GM03348 (cell line): ENCODE measurements at places on chromosomes 3 and 15.

GRCh38 chr15:101203607-101204189, 48.1 kb downstream of the CHSY1 start:
- no peak for DNase-seq

DNA sequence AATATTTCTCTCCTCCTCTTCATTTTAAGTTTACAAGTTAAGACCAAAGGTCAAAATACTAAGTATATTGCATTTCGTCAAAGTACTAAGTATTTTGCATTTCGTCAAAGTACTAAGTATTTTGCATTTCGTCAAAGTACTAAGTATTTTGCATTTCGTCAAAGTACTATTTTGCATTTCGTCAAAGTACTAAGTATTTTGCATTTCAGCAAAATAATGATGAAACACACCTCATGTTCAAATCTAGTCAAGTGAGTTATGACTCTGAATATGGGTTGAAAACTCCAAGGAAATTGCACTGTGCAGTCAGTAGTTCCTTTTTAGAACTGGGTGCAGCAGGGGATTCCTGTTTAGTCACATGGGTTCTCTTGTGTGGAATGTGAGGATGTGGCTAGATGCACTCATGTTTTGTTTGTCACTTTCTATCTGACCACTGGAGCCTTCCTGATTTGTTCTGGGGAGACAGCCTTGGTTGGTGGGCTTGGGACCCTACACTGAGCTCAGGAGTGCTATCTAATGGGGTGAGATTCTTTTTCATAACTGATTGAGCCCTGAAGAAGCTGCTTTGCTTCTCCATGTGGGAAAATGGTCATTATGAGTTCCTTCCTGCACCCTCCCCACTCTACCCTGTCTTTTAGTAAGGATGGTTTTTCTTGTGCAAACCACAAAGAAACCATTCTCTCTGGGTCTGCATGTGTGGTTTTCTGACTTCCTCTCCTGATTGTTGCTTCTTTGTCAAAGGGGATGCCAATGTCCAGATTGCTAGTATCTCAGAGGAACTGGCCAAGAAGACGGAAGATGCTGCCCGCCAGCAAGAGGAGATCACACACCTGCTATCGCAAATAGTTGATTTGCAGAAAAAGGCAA, 73.4 kb downstream of the CCK start:
- DNase-seq: no peak

DNA sequence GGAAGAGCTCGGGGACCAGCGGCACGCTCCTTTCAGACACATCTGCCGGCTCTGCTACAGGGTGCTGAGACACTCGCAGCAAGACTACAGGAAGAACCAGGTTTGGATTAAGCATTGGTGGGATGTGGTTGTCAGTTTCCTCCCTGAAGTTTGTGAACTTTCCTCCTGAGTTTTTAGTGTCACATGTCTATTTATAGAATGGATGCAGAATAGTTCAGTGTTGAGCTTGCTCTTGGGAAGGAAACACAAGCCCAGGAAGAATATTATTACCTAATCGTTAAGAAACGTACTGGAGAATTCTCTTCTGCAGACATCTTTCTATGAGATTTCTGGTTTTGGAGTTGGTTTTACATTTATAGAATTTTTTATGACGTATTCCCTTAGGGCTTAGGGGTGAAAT, 172.0 kb downstream of the ITPR1 start:
- DNase-seq: no peak

DNA sequence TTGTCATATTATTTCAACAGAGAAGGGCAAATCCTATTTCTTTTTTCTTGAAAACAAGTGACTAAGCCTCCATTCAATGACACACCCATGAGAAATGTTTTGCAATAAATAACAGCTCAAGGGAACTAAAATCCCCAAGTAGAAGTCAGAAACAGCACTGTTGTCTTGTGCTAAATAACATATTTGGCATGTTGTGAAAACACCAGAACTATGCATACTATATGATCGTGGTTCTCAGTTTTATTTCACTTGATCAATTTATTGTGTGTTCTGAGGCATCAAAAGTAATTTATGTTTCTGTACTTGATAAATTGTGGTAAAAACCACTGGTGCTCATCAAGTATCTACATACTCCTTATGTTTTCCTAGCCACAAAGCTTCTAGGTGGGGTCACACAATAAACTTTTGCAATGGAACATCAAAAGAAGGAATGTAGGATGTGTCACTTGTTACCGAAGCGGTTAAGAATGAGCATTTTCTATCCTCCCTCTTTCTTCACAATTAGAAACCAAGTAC, 691.7 kb upstream of the CBLB start:
- DNase-seq: peak; percentile 68

GRCh38 chr15:96306321-96306720, 24.2 kb upstream of the NR2F2 start:
- no peak for DNase-seq

- DNase-seq: no peak
Measured at GRCh38 chr15:45794304-45794703, 159.5 kb downstream of the SQOR start.

DNA sequence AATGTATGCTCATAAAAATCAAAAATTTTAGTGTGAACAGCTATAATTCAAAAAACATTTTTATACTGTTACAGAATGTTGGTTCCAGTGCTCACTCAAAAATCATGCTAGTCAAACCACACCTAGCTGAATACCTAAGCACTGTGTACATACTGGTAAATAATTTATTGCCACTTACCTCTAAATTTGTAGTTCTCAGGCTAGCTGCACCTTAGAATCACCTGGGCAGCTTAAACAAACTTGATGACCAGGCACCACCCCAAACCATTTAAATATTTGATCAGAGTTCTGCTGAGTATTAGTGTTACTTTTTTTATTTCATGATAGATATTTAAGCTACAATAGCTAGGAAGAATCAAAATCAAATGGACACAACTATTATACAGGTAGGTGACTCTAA, 32.3 kb upstream of the TMCO5A start:
- DNase-seq: no peak

- DNase-seq: no peak
Measured at GRCh38 chr3:97612632-97613031, 151.9 kb upstream of the ARL6 start.

- no peak for DNase-seq
Measured at GRCh38 chr15:58929891-58930416, 3.5 kb downstream of the SLTM start.

DNA sequence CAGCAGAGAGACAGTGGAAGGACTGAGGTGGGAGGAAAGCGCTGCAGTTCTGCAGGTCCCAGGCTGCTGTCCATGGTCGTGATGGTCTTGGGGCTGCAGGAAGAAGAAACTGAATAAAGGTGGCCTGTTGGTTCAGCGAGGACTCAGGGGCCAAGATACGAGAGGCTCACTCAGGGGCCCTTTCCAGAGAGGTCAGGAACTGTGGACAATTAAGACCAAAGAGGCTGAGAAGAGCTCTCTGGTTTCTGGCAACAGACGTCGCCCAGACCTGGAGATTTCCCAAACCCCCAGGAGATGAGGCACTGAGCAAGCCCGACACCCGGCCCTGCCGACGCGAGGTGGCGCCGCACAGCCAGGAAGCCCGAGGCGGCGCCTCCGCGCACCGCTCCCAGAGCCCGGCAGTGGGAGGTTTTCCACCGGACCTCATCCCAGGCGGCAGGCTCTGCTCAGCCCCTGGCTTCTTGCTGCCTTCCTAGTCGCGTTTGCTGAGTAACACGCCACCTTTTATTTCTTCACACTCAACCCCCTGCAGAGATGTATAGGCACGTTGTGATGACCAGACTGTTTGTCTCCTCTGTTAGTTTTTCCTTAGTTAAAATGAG, 56.4 kb upstream of the ARRDC4 start:
- DNase-seq: peak; percentile 93

GRCh38 chr3:150870406-150870805, 34.8 kb downstream of the MINDY4B start:
- peak; percentile 44 for DNase-seq

- DNase-seq: peak; percentile 3
Measured at GRCh38 chr3:154059833-154060232, 61.4 kb upstream of the ARHGEF26 start.

- no peak for DNase-seq
Measured at GRCh38 chr3:49788056-49788455, 1.7 kb upstream of the IP6K1 start.

DNA sequence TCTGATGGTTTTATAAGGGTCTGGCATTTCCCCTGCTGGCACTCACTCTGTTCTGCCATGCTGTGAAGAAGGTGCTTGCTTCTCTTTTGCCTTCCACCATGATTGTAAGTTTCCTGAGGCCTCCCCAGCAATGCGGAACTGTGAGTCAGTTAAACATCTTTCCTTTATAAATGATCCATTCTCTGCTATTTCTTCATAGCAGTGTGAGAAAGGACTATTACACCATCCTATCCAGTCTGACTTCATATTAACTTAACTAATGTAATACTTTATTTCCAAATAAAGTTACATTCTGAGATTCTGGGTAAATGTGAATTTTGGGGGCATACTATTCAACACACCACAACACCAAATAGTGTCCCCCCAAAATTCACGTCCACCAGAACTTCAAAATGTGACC, 22.2 kb upstream of the MAP3K13 start:
- DNase-seq: no peak

DNA sequence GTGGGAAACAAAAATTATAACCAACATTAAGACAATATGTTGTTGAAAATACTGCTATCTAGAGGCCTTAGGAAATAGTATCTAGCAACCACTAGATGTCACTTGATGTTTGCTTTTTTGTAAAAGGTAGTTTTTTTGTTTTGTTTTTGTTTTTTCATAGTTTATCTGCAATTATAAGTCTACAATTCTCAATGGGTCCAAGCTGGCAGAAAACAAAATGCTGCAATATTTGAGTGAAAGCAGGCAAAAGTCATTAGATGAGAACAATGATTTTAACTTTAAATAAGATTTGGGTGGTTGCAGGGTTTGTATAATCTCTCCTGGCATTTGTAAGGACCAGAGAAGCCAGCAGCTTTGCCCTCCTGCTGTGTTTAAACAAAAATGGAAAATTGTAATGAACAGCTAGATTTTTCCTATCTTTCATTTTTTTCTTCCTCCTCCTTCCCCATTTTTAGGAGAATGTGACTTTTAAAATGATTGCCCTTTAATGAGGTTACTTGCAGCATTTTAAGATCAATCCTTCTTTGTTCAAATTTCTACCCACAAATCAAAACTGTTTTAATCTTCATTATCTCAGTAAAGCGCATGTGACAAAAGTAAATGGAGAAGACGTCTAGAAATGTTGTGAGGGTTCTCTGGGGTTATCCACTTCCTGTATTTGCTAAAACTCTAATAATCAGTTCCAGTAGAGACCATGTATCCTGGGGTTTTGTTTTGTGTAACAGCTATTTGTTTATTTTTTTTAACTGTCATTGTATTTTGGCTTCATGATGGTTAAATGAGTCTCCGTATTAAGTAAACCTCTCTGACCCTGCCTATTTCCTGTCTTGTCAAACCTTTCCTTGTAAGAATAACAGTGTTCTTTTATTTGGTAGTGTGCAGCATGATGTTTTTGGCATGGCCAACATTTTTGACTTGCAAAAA, 27.3 kb downstream of the DUT start:
- DNase-seq: peak; percentile 36

- no peak for DNase-seq
Measured at GRCh38 chr15:64149893-64150578, 1.5 kb upstream of the SNX22 start.

- DNase-seq: no peak
Measured at GRCh38 chr3:54342676-54343075, 220.3 kb downstream of the CACNA2D3 start.

DNA sequence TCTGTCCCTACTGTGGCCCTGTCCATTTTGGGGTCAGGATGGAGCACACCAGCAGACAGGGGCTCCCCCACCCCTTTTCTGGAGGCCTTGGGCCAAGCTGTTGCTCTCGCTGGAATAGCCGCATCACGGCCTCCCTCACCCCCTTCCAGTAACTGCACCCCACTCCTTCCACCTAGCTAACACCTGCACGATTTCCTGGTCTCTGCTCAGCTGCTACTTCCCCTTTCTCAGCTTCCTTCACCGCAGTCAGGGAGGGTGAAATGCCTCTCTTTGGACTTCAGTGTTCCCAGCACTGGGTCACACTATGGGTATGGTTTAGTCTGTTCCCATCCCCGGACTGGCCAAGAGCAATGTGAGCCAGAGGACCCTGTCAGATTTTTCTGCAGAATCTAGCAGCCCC, 400.2 kb downstream of the MCTP2 start:
- no peak for DNase-seq

DNA sequence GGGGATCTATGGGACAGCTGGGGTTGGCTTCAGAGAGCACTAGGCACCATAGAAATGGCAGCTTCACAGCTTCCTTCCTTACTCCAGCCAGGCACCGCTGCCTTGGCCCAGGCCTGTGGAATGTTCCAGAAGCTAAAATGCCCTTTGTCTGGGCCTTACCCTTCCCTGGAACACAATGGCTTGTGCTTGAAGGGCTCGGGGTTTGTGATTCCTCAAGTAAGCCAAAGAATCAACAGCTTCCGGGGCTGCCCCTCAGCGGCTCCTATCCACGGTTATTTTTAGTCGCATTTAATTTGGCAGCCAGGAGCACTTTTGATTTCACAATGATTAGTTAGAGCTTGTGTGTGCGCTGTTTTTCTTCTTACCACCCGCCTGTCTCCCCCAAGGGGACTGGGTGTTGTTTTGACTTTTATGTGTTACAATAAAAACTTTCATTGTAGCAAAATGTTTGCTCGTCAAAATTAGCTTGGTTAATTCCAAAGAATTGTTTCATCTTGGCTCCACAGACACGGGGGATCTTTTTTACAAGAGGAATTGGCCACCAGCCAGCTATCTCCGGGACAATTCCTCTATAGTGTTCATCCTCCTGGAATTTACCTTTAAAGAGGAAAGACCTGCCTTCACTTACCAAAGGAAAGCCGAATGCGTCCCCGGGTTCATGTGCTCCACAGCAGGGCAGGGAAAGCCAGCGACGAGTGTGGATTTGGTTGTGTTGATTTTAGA, 73.8 kb downstream of the TLE3 start:
- peak; percentile 83 for DNase-seq

- no peak for DNase-seq
Measured at GRCh38 chr15:27683121-27683520, 416.0 kb downstream of the OCA2 start.

- peak; percentile 94 for DNase-seq
Measured at GRCh38 chr3:127734754-127735473, 62.2 kb downstream of the ABTB1 start.

- no peak for DNase-seq
Measured at GRCh38 chr3:52434491-52435115, 10.3 kb downstream of the SEMA3G start.

- no peak for DNase-seq
Measured at GRCh38 chr3:143957453-143957852, 14.2 kb upstream of the DIPK2A start.

DNA sequence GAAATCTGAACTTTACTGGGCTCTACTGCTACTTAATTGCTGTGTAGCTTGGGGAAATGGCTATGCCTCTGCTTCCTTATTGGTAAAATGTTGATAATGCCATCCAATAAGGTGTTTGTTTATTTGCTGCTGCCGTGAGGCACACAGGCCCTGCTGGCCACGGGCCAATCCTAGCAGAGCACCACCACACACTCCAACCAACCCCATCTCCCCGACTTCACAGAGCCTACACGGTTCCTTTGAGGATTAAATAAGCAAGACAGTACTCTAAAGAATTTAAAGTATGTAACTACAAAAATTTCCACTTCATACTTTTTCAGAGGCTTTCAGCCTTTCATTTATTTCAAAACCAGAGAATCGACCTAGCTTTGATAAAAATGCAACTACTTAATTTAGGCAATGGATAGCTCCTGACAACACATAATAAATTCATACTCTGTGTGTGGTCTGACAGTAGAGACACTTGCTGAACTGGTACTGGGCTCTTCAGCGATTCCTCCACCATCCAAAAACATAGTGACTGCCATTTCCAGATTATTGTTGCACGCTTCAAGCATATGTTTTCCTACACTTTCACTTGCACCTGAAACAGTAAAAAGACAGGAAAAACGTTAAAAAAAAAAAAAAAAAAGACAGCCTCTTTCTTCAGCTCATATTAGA, 25.3 kb downstream of the UBXN7 start:
- peak; percentile 78 for DNase-seq
